Endothelial cell (in vitro differentiated cells): ENCODE measurements at places on chromosomes 12 and 14. TPM values are rescaled to one million over a fixed set of nuclear protein-coding genes. Genes with fewer than 3 reads are reported as not detected.

- DNase-seq = no peak
Measured at GRCh38 chr12:34186492-34186891, 164.2 kb downstream of the ALG10 start.

GRCh38 chr14:20522332-20522731 is 17.0 kb downstream of the RNASE10 start:
- DNase-seq = no peak

DNA sequence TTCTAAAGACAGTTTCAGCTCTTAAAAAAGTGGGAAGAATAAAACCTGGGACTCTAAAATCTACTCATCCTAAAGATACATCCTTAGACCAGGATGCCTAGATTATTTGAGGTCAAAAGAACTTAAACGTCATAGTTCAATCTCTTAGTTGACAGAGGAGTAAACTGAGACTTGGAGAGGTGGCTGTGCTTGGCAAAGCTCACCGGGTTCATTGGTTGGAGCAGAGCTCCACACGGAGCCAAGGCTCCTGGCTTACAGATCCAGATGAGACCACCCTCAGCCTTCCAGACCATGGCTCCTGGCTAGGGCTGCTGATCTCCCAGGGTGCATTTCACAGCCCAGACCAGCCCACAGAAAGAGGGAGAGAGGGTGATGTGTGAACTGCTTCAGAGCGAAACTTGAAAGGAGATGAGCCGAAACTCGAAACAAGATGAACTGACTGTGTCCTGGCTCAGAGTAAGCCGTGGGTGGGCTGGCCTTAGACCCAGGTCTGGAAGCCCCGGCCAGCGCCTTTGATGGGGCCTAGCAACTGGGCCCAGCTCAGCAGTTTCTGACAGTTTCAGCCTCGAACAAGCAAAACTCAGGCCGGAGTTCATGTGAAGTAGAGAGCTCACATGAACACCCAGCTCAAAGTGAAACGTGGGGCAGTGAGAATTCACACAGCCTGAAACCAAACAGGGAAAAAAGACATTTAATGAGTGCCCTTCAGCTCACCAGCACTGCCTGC is 1044.8 kb downstream of the BCL11B start:
- no peak for DNase-seq

GLIPR1L1 gene
- total RNA-seq = not detected

TIMELESS gene
- 34.2 TPM for total RNA-seq
